ENCODE measurements at places on chromosomes 2 and 18.

DNA sequence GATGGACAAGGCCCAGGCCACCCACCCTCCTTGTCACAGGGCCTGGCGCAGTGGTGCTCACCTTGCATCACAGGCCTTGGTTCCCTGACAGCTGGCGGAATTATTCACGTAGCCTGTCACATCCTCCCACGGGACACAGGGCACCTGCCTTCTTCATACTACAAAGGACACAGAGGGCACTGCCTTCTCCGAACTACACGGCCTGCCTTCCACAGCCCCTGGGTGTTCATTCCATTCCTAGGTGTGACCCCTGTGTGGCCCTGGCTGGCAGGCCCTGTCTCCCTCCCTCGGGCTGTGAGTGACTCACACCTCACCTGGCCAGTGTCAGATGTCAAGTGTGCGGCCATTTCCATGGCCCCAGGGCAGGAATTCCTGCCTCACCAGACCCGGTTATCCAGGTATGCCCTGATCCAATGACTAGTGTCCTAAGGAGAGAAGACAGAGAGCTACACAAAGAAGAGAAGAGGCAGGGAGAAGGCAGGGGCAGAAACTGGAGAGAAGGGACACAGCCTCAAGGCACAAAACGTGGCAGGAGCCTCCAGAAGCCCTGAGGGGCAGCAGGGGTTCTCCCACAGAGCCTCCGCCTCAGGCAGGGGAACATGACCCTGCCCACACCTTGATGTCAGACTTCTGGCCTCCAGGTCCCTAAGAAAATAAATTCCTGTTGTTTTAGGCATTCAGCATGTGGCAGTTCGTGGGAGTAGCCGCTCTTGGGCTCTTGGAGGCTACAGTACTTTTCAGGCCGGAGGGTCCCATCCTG is 43.4 kb downstream of the MBP start:
- no peak for DNase-seq

DNA sequence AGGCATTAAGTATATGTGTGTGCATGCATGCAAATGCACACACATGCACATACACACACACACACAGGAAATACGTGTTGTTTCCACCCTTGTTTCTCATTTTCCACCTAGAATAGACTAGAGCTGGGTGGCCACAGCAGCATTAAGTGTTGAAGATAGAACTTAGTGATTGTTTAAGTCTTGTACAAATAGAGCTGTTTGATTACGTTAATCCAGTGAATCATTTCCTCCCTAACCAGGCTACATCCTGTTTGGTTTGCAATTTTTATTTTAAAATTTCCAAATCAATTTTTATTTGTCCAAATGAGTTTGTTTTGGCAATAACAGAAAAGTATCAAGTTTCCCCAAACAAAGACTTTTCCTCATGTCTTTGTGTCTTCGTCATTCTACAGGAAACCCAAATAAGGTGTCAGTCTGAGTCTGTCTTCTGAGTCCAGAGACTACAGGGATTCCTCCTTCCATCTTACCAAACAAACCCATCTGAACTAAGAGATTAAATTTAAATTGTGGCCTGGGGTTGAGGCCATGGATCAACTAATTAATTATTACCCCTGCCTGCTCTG is 74.6 kb upstream of the GALNT5 start:
- no peak for DNase-seq

DNA sequence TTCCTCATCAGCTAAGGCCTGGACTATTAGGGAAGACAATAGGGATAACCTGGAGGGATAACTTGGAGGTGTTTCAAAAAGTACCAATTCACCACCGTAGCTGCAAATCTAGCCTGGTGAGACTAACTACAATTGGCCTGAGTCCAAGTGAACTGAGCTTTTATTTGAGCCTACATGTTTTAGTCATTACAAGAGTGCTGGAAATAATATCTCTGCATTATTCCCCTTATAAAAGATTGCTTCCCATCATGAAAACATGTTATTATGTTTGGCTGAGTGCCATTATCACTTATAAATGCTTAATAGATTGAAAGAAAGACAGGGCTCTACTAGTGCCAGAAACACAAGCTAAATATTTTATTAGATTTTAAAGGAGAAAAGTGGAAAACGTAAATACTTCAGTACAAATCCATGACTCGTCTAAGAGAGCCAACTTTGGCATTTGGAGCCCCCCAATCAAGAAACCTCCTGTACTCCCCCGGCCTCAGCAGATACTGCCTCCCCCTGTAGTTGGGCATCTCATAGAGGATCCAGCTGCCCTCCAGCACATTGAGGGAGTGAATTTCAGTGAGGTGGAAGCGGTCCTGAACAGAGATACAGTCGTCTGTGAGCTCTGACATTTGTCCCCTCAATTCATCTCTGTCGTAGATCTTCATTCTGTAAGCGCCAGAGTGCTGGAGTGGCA is 3.6 kb downstream of the CRYGB start:
- no peak for DNase-seq

DNA sequence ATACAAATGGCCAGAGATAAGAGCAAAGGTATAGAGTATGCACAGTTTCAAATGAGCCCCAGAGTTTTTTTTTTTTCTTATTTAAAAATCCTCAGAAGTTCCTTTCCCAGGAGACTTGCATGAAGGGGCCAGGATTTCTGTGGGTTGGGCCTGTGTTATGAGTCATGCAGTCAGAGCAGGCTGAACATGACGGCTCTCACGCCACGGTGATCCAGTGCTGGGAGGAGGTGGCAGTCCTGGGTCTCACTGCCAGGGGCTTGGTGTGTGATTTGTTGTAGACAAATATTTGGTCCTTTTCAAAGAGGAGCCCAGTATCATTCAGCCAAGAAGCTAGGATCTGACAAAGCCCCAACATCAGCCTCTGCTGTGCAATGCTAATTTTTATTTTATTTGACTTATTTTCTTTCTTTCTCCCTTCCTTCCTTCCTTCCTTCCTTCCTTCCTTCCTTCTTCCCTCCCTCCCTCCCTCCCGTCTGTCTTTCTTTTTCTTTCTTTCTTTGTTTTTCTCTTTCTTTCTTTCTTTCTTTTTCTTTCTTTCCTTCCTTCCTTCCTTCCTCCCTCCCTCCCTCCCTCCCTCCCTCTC is 10.4 kb upstream of the KCNE4 start:
- DNase-seq: no peak

DNA sequence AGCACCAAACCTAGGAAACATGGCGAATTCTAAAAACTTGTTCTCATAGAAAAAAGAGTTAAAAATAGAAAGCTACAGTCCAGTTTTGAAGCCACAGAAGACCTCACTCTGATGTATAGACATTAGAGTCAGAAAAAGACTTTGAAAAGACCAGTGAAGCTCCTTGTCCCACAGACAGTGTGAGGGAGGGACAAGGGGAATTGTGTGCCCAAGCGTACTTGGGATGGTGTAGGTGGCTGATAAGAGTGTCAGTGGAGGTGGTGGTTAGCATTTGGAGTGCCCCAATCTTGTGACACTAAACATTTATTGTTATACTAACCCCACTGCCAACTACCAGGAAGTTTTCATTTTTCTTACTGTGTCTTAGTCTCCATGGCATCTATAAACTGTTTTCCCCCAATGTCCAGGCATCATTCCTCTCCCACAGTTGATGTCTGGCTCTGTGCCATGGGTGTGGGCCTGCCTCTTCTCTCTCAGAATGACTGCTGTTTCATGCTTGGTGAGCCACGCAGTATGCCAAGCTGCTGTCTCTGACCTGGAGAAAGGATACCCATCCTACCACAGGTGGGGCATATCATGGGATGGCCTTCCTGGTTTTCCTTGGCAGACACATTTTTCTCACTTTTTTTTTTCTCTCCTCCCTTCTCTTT is 161.4 kb downstream of the RPIA start:
- DNase-seq: no peak

DNA sequence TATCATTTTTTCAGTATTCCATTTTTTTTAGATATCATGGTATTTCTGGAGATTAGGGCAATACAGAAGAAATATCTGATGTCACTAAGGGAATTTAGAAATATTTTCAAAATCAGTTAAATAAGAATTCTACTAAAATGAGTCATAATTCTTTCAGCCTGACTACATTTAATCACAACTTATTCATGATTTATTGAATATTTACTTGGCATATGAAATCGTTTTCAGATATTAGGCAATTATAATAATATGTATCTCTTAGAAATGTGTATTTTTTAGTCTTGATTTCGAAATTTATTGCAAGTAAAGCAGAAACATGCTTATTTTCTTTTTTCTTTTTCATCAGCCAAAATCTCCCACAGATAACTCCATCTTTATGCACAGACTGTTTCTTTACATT is 142.2 kb downstream of the CCDC102B start:
- DNase-seq: no peak
